ENCODE measurements at places on chromosomes 7 and 10. TPM values are rescaled to one million over a fixed set of nuclear protein-coding genes. Genes with fewer than 3 reads are reported as not detected.

DNA sequence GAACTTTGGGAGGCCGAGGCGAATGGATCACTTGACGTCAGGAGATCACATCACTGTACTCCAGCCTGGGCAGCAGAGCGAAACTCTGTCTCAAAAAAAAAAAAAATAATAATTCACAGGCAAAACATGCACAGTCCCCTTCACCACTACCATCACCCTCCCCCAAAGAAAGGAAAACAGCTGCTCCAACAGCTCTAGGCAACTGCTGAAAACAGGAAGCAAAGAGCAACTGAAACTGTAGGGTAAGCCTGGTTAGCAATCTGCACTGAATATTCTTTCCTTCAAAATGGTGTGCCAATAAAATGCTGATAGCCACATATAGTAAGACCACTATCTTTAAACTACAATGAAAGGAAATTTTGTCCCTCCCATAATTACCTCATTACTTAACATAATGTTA, 11.8 kb downstream of the NT5C2 start:
- DNase-seq: no peak

GRCh38 chr7:875476-876076, 778 bp upstream of the GET4 start:
- DNase-seq: no peak

Gene AKR1E2
- 7.3 TPM for polyA plus RNA-seq

DNA sequence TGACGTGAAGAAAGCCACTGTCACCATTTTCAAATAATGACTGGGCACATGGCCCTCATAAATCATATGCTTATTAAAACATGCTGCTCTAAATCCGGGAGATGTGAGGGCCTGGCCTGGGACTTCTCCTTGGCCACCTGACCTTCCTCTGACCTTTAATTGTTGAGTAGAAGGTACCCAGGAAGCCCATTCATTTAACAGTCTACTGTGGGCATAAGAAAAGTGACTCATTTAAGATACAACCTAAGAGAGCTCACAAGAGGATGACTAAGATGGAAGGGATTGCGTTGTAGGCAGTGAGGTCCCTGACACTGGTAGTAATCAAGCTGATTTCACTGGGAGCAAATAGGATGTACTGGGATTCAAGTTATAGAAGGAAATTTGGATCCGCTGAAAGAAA, 203.4 kb upstream of the GPR26 start:
- DNase-seq: no peak

DNA sequence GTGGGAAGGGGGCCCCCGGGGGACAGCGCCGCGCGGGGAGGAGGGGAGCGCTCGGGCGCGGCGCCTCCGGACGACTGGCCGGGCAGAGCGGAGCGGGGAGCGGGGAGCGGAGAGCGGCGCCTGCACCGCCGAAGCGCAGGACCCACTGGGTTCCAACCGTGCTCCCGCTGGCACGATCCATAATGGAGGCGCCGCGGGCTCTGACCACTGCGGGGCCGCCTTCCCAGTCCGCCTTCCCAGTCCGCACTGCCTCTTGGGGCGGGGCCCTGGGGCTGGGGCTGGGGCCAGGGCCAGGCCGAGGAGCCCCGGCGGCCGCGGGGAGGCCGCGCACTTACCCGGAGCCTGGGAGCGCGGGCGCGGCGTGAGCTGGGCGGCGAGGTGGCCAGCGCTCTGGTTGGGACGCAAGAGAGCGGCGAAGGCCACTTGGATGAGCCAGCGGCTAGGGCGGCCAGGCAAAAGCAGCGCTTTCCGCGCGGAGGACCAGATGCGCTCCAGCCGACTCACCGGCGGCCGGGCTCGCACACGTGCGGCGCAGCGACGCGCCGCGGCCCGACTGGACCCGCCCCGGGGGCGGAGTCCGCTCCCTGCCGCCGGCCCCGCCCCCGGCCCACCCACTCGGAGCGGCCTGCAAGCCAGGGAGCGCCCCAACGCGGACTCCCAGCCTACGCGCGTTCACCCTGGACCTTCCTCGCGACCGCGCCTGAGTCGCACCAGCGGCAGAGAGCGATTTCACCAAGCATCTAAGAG, at the start of gene PUS7:
Gene PUS7 (minus strand): TSS at position 555 of the 747 bp plus-strand sequence. CDS start 13,759 bp downstream, outside the sequence.
- peak; percentile 92 for DNase-seq

Gene CNTNAP2
- polyA plus RNA-seq: 40.3 TPM

DNA sequence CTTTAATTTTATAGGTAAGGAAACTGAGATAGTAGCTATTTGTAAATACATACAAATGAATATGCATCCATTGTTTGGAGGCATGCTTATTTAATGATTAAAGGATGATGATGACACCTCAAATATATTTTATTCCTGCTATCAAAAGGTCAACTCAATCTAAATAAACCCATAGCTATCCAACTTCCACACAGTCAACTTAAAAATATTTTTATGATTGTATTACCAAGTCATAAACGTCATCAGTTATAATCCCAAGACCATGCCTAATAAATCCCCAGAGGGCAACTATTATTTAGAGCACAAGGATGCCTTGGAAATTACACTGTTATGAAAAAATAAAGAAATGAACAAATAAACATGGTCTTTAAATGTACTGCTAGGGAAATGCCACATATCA, 102.1 kb downstream of the MPP7 start:
- no peak for DNase-seq

- DNase-seq: peak; percentile 97
Measured at GRCh38 chr10:73743905-73744663, at the start of gene SEC24C. Gene SEC24C (plus strand): TSS chr10:73744372. CDS start chr10:73746833, 2,461 bp downstream.

GRCh38 chr7:50411332-50411731, 38.8 kb downstream of the FIGNL1 start:
- DNase-seq: no peak

All from right lung (tissue), 10 donors.